ENCODE measurements at places on chromosomes 1 and 21. TPM values are rescaled to one million over a fixed set of nuclear protein-coding genes. Genes with fewer than 3 reads are reported as not detected.

Gene PROX1
- total RNA-seq = not detected

Gene CFHR4
- not detected for total RNA-seq

Gene EDN2
- total RNA-seq = 0.64 TPM

Gene OR2AK2
- total RNA-seq = 0.88 TPM

Gene ANKRD65
- not detected for total RNA-seq

Gene CDCA8
- 1.6 TPM for total RNA-seq

Gene S100A5
- not detected for total RNA-seq

GRCh38 chr1:119675349-119676345 lies 27.6 kb upstream of the ZNF697 start:
- no peak overlapping the region for H3K27ac ChIP-seq
- H3K4me1 ChIP-seq = peaks cover 6% of the 10 kb centered on the region
- no peak overlapping the region for H3K4me3 ChIP-seq

DNA sequence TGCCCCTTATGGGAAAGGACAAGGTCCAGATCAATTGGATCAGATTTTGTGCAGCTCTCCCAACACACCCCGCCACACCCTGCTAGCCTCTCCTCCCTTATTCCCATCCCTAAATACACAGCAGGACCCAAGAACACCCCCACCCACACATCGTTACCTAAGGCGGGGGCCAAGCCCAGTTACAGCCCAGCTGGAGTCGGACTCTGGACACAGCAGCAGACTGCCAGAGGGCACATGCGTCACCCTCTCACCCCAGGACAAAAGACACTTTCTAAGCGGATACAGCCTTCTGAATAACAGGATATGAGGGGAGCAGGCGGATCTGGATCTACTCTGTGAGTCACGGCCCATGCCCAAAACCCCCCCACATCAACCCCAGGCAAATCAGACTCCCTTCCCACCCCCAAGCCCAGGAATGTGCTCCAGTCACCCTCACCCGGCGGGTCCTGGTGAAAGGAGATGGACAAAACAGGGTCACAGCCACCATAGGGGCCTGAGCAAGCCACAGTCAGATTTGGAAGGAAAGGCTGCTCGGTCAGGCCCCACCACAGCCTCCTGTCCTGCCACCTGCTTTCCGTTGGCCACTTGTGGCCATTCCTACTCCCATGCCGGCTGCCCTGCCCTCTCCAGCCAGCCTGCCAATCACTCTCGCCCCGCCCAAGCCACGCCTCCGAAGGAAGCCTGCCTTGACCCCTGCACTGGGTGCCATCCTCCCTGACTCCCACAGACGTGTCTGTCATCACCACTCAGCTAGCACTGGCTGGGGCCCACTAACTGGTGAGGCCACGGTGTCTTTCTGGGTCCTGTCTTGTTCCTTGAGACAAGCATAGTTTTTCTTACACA lies 4.0 kb downstream of the S100A16 start:
- no peaks in the 10 kb centered on the region for H3K27me3 ChIP-seq
- H3K36me3 ChIP-seq = no peaks in the 10 kb centered on the region
- peaks cover 3% of the 10 kb centered on the region for H3K4me1 ChIP-seq
- no peak overlapping the region for H3K27ac ChIP-seq
- no peak overlapping the region for H3K4me3 ChIP-seq
- no peak for DNase-seq

- DNase-seq = no peak
- H3K36me3 ChIP-seq = peaks cover 90% of the 10 kb centered on the region
- H3K27ac ChIP-seq = no peak overlapping the region
- peaks cover 4% of the 10 kb centered on the region for H3K4me1 ChIP-seq
- H3K27me3 ChIP-seq = no peaks in the 10 kb centered on the region
- no peak overlapping the region for H3K4me3 ChIP-seq
Observed at GRCh38 chr1:158943059-158943458, 11.7 kb downstream of the PYHIN1 start.

DNA sequence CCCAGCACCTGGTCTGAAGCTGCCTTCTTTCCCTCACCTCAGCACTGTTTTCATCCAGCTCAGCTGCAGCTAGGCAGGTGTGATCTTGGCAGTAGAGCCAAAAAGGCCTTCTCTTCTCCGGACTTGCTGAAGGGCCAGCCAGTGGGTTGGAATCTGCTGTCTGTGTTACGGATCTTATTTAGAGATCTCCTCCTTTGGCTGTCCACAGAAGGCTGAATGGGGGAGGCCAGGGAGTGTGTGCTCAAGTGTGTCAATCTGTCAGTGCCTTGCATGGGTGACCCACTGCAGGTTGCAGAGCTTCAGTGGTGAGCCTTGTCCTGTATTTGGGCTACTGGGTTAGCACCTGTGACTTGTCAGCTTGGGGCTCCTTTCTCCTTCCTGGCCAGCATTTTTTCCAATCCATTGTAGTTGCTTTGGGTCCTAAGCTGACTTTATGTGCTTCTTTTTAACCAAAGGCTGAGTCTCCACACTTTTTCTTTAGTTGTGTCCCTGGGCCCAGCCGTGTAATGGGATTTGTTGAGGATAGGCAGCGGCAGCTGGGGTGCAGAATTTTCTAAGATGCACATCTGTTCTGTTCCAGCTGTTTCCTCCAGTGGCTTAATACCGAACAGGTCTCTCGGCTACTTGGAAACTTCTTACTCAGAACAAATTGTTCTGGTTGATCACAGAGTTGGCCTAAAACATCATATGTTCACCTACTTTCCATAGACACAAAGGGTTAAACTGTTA lies 126.8 kb downstream of the PEX14 start:
- H3K36me3 ChIP-seq = peaks cover 4% of the 10 kb centered on the region
- H3K27me3 ChIP-seq = no peaks in the 10 kb centered on the region
- no peak overlapping the region for H3K27ac ChIP-seq
- H3K4me1 ChIP-seq = no peaks in the 10 kb centered on the region
- no peak overlapping the region for H3K4me3 ChIP-seq
- no peak for DNase-seq

GRCh38 chr1:94068999-94069918 lies 51.7 kb downstream of the ABCA4 start:
- H3K27me3 ChIP-seq = no peaks in the 10 kb centered on the region
- no peaks in the 10 kb centered on the region for H3K36me3 ChIP-seq
- H3K27ac ChIP-seq = no peak overlapping the region
- no peak for DNase-seq

- no peaks in the 10 kb centered on the region for H3K4me1 ChIP-seq
- no peak for DNase-seq
- no peaks in the 10 kb centered on the region for H3K36me3 ChIP-seq
- no peaks in the 10 kb centered on the region for H3K27me3 ChIP-seq
Observed at GRCh38 chr1:64179588-64179987, 23.8 kb upstream of the UBE2U start.

GRCh38 chr21:14917762-14918161 lies 147.0 kb downstream of the NRIP1 start:
- no peak overlapping the region for H3K4me3 ChIP-seq
- no peak overlapping the region for H3K27ac ChIP-seq
- no peak for DNase-seq
- no peaks in the 10 kb centered on the region for H3K36me3 ChIP-seq
- no peaks in the 10 kb centered on the region for H3K27me3 ChIP-seq
- no peaks in the 10 kb centered on the region for H3K4me1 ChIP-seq

GRCh38 chr1:171195767-171196166 lies 10.7 kb downstream of the FMO2 start:
- H3K27ac ChIP-seq = no peak overlapping the region
- no peak overlapping the region for H3K4me3 ChIP-seq
- DNase-seq = no peak

GRCh38 chr1:165564561-165564960 lies 20.8 kb downstream of the LRRC52 start:
- DNase-seq = no peak
- no peaks in the 10 kb centered on the region for H3K4me1 ChIP-seq
- H3K4me3 ChIP-seq = no peak overlapping the region
- no peaks in the 10 kb centered on the region for H3K36me3 ChIP-seq

DNA sequence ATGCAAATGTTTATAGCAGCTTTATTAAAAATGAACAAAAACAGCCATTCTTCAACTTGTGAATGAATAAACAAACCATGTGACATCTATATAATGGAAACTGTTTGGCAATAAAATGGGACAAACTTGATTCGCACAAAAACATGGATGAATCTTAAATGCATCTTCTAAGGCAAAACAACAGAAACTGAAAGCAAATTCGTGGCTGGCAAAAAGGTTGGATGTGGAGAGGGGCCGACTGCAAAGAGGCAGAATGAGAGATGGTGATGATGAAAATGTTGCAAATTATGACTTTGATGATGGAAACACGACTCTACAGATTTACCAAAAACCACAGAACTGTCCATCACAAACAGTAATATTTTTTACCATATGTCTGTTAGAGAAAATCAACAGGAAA lies 327.0 kb upstream of the NR5A2 start:
- no peaks in the 10 kb centered on the region for H3K4me1 ChIP-seq
- H3K27me3 ChIP-seq = no peaks in the 10 kb centered on the region
- no peak overlapping the region for H3K4me3 ChIP-seq
- no peaks in the 10 kb centered on the region for H3K36me3 ChIP-seq

- peaks cover 4% of the 10 kb centered on the region for H3K4me1 ChIP-seq
- H3K36me3 ChIP-seq = peaks cover 4% of the 10 kb centered on the region
- no peaks in the 10 kb centered on the region for H3K27me3 ChIP-seq
Observed at GRCh38 chr1:9894115-9894514, 16.0 kb downstream of the CTNNBIP1 start.

- no peak overlapping the region for H3K27ac ChIP-seq
- no peaks in the 10 kb centered on the region for H3K36me3 ChIP-seq
- no peak overlapping the region for H3K4me3 ChIP-seq
Observed at GRCh38 chr1:219443763-219444162, 169.1 kb downstream of the ZC3H11B start.

- DNase-seq = no peak
- H3K36me3 ChIP-seq = no peaks in the 10 kb centered on the region
- H3K27ac ChIP-seq = no peak overlapping the region
- no peaks in the 10 kb centered on the region for H3K27me3 ChIP-seq
- no peaks in the 10 kb centered on the region for H3K4me1 ChIP-seq
- H3K4me3 ChIP-seq = no peak overlapping the region
Observed at GRCh38 chr1:177629526-177629925, 340.3 kb downstream of the SEC16B start.

DNA sequence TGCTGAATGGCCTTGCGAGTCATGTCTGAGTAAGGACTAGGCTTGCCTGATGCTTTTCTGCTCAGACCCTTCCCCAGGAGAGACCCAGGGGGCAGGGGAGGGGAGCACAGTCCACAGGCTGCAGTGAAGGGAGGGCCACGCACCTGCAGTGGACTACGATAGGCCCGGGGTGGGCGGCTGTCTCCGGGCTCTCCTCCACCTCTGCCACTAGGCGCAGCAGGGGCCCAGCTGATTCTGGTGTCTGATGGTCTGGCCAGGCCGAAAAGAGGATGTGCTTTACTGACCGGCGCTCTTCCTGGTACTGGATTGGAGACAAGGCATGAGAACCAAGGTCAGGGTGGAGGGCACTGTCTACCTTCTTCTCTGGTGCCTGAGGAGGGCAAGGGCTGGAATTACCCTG lies 7.9 kb upstream of the ARL8A start:
- H3K36me3 ChIP-seq = peaks cover 80% of the 10 kb centered on the region
- H3K27ac ChIP-seq = no peak overlapping the region
- no peak overlapping the region for H3K4me3 ChIP-seq
- no peak for DNase-seq

DNA sequence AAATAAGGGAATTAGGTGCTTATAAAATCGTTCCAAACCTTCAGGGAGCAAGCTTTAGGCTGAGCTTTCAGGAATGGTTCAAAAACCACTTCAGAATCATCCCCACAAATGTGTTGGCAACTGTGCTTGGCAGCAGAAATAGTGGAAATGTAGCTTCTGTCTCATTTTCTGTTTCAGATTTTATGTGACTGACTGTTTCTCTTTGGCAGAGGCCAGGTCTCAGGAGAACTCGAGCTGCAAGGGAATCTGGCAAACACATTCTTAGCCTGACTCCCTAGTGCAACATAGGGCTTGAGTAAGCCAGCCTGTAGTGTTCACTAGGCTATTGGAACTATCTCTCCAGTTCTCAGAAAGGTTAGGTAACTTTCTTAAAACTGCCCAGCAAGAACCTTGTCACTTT lies 128.6 kb downstream of the PLA2G4A start:
- H3K4me3 ChIP-seq = no peak overlapping the region
- no peaks in the 10 kb centered on the region for H3K36me3 ChIP-seq
- no peak for DNase-seq
- no peaks in the 10 kb centered on the region for H3K4me1 ChIP-seq

DNA sequence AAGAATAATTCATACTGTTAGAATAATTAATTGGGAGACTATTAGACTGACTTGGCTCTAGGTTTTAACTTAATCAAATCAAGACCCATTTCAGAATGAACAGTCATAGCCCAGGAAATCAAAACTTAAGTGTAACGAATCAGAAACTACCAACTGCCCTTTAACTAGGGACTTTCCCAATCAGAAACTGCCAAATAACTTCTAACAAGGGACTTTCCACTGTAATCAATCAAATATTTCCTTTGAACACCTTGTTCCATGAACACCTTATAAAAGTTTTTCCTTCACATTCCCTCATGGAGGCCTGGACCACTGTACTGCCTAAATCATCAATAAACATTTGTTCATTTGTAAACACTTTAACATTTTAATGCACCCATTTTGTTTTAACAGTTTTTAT lies 1054.7 kb upstream of the TMPRSS15 start:
- no peak overlapping the region for H3K27ac ChIP-seq
- no peak overlapping the region for H3K4me3 ChIP-seq
- no peaks in the 10 kb centered on the region for H3K36me3 ChIP-seq
- no peak for DNase-seq

DNA sequence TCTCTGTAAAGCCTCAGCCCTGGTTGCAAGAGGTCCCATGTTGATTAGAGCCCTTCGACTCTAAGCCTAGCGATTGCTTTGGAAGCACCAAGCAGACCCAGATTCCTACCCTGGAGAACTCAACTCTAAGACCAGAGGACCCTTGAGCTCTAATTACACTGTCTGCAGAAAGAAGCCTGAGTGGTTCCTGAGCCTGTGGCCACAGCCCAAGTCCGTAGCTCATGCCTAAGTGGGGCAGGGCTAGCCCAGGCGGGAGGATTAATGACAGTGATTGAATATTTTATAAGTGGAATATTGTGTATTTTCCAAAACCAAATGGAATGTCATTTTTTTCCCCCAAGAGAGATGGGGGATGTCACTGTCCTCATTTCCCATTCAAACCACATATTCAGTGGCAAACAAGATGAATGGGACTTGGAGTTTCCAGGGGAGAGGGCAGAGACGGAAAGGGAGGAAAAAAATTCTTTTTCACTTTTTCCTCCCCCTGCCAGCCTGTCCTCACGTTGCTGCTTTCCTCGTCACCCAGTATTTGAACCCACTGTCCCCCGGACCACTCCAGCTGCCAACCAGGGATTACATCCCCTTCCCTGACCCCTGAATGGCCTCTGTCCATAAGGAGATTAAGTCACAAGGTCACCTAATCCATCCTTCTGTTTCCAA lies 79.6 kb upstream of the CTTNBP2NL start:
- H3K4me1 ChIP-seq = no peaks in the 10 kb centered on the region
- H3K27ac ChIP-seq = no peak overlapping the region
- no peaks in the 10 kb centered on the region for H3K27me3 ChIP-seq
- H3K4me3 ChIP-seq = no peak overlapping the region

GRCh38 chr21:39373634-39374033 lies 24.7 kb upstream of the HMGN1 start:
- no peaks in the 10 kb centered on the region for H3K4me1 ChIP-seq
- H3K27me3 ChIP-seq = no peaks in the 10 kb centered on the region
- H3K27ac ChIP-seq = no peak overlapping the region
- no peak overlapping the region for H3K4me3 ChIP-seq
- DNase-seq = peak; percentile 54

Data from natural killer cell (primary cell).